ENCODE measurements at places on chromosomes 6 and 20.

GRCh38 chr6:69790629-69791028, 6.2 kb downstream of the LMBRD1 start:
- DNase-seq, result no peak

DNA sequence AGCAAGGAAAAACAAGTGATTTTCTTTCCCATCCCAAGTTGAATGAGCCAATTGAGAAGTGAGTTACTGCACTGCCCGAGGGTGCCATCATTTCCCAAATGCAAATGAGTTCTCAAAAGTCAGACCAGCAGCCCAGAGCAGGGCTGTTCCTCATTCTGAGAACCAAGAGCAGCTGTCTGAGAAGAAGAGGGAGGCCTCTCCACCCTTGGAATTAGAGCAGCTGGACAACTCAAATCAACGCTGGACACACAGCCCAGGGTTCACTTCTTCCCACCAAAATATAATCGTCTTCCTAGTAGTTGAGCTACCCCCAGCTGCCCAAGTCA, 4.6 kb upstream of the PREX1 start:
- no peak for DNase-seq

DNA sequence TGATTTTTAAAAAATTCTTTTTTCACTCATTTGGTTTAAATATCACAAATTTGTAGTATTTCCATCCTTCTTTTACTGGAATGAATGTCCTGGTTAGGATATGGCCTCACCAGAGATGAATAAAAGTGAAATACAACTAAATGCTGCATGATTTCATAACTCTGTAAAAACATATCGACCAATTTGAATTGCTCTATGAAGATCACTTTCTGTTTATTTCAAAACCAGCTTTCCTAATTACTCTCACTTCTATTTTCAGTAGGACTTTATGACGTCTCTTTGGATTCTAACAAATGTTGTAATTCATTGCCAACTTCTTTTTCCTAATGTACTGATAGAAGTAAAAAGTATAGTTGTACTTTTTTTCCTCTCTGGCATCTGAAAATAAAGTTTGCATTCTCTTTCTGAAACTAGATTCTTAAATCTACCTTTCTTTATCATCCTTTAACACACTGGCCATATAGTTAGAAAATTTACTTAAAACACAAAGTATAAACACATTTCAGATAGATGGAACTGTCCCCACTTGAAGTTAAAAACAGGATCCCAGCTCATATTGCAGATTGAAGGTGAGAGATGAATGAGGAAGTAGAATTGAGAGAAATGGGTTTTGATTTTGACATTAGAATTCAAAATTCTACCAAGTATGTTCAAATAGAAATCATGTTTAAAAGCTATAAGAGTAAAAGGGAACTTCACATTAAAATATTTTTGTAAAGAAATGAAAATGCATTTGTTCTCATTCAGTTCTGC, 40.3 kb upstream of the IL20RA start:
- no peak for DNase-seq

DNA sequence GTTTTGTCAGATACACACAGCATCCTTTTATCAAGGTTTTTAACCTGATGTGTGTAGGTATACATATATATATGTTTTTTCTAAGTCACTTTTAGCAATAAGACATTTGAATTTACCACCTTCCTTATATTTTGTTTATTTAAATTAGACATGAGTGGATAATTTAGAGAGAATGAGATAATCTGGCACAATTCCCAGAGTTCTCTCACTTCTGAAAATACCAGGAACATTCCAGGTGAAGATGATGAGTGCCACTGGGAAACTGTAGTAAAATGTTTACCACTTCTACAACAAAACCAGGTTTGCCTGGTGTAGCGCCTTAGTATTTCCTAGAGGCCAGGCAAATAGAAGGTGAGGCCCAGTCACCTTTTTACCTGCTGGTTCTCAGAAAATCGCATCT, 189.5 kb downstream of the TMEM242 start:
- DNase-seq, result no peak

- DNase-seq, result no peak
Measured at GRCh38 chr20:57502336-57502700, 22.6 kb downstream of the CTCFL start.

GRCh38 chr6:108726726-108727339, 121.4 kb upstream of the ARMC2 start:
- DNase-seq, result no peak

DNA sequence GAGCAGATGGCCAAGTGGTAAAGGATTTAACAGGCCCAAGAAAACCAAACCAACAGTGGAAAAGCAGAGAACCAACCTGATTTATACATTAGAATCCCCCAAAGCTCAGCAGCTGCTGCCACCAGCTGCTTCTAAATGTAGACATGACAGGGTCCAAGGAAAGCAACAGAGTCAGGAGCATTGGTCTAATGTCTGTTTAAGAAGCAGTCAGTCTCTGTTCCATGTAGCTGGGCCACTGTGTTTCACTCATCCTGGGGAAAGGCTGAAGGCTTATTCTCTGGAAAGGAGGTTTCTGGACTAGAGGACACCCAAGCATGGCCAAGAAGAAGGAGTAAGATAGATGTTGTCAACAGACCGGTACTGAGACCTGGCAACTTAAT, 75.4 kb downstream of the TMEM244 start:
- no peak for DNase-seq

- DNase-seq, result no peak
Measured at GRCh38 chr6:133730881-133731280, 158.0 kb upstream of the TCF21 start.

DNA sequence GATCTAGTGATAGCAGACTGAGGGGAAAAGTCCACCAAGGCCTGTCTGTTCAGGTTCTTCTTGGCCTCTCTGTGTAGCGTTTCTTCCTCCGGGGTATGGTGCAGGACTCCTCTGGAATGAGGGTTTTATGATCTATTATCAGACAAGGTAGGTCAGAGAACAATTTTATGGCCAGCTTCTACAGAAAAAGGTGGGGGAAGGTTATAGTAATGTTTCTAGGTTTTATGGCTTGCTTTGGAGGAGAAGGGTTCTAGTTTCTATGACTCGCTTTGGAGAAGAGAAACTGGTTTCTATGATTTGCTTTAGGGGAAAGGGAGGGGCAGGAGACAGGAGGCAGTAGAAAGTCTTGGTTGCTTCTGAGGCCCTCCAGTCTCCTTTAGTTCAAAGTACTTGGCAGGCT, 144.8 kb upstream of the LAMA2 start:
- DNase-seq, result no peak
